GM13977 (cell line): ENCODE measurements at places on chromosomes 2 and 18.

DNA sequence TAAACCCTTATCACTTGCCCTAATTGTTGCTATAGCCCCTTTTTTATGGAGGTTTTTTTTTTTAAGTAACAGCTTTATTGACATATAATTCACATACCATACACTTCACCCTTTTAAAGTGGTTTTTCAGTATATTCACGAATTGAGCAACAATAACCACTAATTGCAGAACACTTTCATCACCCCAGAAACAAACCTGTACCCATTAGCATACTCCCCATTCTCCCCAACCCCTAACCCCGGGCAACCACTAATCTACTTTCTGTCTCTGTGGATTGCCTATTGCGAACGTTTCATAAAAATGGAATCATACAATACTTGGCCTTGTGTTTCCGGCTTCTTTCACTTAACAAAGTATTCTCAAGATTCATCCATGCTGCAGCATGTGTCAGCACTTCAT, 213.6 kb downstream of the ATAD2B start:
- DNase-seq = no peak

GRCh38 chr18:31030574-31031278, 11.8 kb downstream of the DSC3 start:
- DNase-seq = no peak

GRCh38 chr2:171852366-171852888, 41.6 kb downstream of the SLC25A12 start:
- no peak for DNase-seq

DNA sequence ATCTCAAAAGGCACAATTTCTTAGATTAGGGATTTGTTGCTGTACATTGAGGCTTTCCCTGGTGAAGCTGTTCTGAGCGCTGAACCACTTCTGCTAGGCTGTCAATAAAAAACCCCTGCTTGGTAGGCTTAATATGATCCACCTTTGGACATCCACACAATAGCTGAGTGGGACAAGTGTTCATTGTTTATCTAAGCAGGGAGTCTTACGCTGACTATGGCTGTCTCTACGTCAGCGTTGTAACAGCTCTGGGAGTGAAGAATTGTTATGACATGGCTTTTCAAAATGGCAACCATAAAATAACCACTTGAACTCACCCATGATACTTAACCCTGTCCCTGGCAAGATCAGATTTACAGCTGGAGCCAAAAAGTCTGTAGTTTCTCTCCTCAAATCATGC, 111.5 kb upstream of the SULT1C3 start:
- DNase-seq = no peak

DNA sequence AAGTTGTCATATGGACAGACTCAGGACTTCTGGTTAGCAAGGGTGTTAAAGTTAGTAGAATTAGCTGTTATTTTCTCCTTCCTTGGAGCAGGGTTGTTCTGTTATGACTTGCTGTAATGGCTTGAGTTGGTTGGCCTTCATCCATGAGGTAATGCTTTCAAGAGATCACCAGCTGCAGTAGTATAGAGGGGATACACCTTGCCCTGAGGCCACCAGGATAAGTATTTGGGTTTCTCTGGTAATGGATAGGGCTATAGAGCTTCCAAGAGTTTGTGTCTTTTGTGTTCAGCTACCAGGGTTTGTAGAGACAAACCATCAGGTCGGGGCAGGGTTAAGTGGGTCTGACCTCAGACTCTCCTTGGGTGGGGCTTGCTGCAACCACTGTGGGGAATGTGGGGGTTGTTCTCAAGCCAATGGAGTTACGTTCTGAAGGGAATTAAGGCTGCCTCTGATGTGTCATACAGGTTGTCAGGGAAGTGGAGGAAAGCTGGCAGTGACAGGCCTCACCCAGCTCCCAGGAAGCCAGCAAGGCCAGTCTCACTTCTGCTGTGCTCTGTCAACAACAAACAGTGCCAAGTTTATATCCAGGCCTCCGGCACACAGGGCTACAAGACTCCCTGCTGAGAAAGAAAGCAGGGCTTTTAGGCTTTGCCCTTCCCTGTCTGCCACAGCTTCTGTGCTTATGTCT, 356.6 kb downstream of the SPAG16 start:
- no peak for DNase-seq

GRCh38 chr2:74747411-74748080, 86.4 kb upstream of the HK2 start:
- no peak for DNase-seq

DNA sequence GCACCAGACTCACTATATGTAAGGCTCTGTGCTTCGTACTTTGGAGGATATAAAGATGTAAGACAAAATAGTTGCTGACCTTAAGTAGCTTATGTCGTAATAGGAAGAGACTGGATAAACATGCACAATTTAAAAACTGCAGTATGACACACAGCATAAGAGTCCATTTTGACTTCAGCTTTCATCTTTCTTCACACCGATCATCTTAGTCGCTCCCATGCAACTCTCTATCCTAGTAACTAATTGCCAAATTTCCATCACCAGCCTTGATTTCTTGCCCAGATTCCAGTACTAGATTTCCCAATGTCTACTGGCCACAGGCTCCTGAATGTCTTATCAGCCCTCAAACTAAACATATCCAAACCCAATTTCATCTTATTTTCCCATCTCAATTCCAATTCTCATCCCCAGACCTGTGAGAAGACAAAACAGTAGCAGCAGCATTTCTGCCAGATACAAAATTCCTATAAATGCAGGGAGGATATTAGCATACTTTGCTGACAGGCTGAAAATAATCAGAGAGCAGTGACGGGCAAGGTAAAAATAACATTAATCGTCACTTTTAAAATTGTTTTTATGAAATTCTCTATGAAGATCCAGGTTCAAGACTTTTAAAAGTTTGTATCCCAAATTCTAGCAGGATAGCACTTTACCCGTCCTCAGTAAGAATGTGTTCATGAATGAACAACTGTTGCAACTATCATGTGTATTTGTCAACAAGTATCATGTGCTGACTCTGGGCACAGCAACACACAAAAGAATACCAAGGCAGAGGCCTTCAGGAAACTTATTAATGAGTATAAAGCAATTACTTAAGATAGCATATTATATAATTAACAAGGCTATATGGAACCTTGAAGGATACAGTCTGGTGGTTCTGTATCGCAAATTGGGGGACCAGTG, 42.2 kb downstream of the KIDINS220 start:
- no peak for DNase-seq

DNA sequence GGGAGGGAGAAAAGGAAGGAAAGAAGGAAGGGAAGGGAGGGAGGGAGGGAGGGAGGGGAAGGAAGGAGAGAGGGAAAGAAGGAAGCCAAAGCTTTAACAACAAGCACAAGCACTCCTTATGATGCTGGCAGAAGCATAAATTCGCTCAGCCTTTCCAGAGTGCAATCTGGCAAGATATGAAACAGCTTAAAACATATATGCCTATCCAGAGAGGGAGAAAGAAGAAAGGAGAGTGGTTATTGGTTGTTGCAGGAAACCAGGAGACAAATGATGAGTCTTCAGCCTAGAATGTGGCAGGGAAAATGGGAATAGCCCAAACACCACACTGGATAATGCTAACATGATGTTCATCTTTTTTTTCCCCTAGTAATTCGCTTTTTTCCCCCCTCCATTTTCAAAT, 64.0 kb downstream of the STPG4 start:
- no peak for DNase-seq

- DNase-seq = peak; percentile 20
These were observed 756 bp downstream of the ADCYAP1 start for GRCh38 chr18:905307-905947.

- DNase-seq = no peak
These were observed 49.3 kb upstream of the STK17B start for GRCh38 chr2:196220671-196221070.

- DNase-seq = no peak
These were observed 49.1 kb downstream of the KCNF1 start for GRCh38 chr2:10960606-10961489.

GRCh38 chr18:8744038-8744437, 38.7 kb downstream of the MTCL1 start:
- DNase-seq = no peak

DNA sequence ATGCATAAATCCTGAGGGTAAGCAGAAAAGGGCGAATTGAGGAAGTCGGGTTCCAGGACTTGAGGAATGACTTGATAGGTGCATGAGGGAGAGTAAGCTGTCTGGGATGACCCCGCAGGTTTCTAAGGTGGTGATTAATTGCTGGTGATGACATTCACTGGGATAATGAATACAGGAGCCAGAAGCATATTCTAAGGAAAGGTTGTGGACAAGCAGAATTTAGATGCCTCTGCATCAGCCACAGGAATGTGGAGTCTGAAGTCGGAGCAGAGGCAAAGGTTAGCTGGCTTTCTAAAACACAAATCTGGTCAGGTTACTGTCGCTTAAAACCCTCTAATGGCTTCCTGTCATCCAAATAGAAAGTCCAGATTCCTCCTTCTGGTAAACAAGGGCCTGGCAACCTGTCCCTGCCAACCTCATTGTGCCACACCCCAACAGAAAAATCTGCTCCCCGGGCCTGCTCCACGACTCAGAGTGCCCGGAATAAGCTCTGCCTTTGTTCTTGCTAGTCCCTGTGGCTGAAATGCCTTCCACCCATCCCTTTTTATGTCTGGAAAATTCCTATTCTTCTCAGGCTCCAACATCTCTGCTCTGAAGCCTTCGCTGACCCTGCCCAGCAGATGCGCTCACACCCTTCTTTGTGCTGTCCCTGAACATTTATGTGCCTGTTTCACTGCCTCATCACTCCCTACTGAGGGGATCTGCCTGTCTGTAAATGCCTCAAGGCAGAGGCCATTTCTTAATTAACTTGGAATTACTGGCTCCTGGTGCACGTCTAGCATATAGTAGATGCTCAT, 11.3 kb upstream of the TMEM214 start:
- DNase-seq = no peak

DNA sequence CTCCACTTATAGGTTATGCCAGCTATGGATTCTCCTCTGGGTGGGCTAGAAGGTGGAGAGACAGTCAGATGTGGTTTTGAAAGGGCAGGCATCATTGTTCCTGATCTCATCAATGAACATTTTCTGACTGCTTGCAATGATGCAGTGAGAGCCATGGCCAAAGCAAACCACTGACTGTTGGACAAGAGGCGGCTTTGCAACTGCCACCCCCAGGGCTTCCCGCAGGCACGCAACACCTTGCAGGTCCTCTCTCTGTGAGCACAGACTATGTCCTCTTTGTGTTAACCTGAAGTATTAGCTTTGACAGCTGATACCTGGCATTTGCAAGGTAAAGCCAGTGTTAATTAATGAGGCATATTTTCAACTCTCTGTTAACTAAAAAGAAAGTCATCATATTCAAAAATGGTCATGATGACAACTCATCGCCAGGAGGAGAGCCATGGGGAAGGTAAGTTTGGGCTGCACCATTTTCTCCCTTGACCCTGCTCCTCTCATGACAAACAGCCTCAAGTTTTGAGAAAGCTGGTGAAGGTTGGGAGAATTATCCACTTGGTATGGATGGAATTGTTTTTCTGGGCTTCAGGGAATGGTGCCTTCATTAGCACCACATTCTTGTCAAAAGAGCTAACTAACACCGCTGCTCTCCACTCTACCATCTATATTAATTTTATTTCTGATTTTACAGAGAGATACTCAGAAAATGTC, 14.9 kb upstream of the FAM124B start:
- no peak for DNase-seq

- no peak for DNase-seq
These were observed 220.8 kb downstream of the NEDD4L start for GRCh38 chr18:58264840-58265239.

- DNase-seq = no peak
These were observed 68.7 kb upstream of the HPCAL1 start for GRCh38 chr2:10234013-10234306.

GRCh38 chr2:37809525-37809924, 115.6 kb upstream of the RMDN2 start:
- DNase-seq = no peak

DNA sequence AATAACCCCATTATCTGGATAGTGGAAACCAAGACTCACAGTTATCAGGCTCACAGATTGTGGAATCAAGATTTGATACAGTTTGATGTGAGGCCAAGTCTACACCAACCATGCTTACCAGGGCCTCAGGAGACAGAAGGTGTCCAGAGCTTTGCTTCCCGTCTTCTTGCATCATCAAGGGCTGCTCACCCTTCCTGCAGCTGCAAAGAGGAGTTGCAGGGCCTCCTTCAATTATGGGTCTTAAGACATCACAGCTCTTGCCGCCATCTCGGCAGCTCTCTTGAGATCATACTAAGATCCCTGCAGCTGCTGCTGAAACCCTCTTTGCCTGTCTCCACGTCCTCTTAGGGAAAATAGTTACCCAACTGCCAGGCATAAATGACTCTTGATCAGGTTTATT, 176.0 kb downstream of the MGAT5 start:
- no peak for DNase-seq

- DNase-seq = no peak
These were observed 14.9 kb downstream of the VAPA start for GRCh38 chr18:9928646-9929259.

GRCh38 chr2:240503848-240504247, 53.9 kb downstream of the ANKMY1 start:
- no peak for DNase-seq

DNA sequence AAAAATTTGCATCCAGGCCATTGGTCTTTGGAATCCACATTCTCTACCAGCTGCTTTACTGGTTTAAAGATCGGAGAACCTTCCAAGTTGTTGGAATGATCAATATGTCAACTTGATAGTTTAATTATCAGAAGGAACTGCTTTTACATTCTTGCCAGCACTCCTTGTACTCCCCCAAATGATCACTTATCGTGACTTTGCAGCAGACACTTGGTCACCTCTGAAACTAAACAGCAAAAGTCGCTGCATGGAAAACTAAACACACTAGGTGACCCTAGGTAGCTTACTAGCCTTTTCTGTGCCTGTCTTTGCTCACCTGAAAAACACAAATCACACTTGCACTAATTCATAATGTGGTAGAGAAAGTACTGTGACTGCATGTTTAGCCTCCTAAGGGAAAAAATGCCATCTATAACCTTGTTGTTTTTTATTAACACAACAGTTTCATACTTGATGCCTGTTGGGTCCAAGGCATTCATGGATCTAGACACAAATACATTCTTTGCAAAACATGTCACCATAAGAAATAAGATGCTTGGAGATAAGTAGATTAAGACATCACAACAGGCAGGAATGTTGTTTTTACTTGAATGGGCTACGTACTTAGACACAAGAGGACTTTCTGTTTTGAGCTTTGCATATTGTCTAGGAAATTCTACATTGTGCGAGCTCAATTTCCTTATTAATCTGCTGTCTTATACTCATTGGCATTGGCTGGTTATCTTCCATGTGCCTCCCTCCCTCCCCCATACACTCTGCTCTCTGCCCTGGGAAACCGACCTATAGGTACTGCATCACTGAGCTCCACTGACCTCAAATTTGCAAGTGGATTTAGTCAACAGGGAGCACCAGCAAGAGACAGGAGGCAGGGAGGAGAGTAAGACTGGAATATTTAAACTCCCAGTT, 219.1 kb upstream of the STK17B start:
- DNase-seq = no peak

GRCh38 chr2:25497229-25497917, 155.6 kb upstream of the DNMT3A start:
- no peak for DNase-seq

- DNase-seq = no peak
These were observed 30.3 kb upstream of the GPR17 start for GRCh38 chr2:127615511-127616166.

- DNase-seq = no peak
These were observed 427.3 kb downstream of the DCDC2C start for GRCh38 chr2:4130651-4131050.

- DNase-seq = no peak
These were observed 387.0 kb upstream of the CDH19 start for GRCh38 chr18:66990909-66991308.
